ENCODE measurements at places on chromosomes 5 and 9. TPM values are rescaled to one million over a fixed set of nuclear protein-coding genes. Genes with fewer than 3 reads are reported as not detected.

The CCL28 gene
- 0.31 TPM for total RNA-seq

The PCDHB6 gene
- 1.1 TPM for total RNA-seq

The RETREG1 gene
- 3.0 TPM for total RNA-seq

The IL5 gene
- total RNA-seq, result not detected
